ENCODE measurements at places on chromosomes 1 and 21.

DNA sequence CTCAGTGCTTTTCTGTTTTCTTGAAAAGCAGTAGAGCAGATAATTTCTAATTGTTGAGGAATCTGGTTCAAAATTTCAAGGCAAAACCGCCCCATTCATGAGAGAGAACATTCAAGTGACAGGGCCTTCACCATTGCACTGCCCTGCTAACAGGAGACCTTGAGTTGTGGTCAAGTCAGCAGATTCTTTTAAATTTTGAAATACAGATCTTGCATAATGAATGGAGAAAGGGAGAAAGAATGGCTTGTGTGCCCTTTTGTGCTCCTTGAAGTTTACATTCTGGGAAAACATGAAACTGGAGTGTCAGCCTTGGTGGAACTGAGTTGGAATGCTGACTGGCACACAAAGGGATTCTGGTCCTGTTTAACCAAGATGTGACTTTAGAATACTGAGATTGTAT lies 164.5 kb upstream of the UBE2U start:
- no peak for DNase-seq

- DNase-seq: no peak
Observed at GRCh38 chr1:86914601-86914997, at the start of gene HS2ST1. Gene HS2ST1 (plus strand): TSS chr1:86914635.

GRCh38 chr1:97870589-97870988 lies 50.2 kb downstream of the DPYD start:
- no peak for DNase-seq

DNA sequence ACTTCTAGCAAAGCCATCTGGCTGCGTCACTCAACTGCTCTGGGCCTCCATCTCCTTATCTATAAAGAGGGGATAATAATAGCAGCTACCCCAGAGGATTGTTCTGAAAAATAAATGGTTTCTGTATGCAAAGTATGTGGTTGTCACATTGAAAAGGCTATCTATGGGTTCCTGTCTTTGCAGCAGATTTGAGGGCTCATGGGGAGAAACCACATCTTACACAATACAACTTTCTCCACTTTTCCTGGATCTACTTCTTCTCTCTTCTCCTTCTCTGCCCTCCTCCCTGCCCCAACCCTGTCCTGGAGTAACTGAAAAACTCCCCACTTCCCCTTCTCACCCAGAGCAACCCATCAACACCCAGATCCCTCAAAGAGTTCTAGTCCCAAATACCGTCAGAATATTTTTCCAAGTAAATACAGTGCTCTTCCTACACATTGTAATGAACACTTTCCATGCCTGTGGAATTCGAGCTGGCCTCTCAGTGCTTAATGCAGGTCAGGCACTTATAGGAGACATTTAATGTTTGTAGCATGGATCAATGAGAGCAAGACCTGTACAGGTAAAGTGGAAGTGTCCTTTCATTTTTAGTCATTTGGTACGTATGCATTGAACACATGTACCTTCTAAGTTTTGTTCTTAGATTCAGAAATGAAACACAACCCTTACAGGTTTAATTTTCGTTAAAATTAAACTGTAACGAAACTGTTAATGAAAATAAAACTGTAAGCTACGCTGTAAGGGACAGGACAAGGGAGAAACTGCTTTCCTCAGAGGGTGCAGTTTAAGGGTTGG lies 131.9 kb downstream of the AK5 start:
- DNase-seq: no peak

DNA sequence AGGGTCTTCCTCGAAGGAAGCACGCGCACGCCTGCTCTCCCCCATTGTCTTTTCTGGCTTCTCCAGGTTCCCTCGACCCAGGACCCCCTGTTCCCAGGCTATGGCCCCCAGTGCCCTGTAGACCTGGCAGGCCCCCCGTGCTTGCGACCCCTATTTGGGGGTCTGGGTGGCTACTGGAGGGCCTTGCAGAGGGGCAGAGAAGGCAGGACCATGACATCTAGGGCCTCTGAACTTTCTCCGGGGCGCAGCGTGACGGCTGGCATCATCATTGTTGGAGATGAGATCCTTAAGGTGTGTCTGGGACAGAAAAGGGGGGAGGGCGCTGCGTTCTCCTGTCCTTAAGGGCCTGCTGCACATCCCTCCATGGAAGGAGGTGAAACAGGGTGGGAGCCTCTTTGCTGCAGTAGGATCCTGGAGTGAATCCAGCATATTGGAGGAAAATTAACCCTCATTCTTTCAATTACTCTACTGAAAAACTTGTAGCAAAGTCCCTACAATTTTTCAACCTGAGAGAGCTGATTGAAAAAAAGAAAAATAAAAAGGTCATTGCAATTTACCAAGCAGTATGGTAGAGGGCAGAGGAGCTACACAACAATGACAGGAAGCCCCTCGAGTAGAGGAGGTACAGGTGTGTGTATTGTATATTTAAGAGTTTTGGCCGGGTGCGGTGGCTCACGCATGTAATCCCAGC lies 777 bp downstream of the FLAD1 start:
- DNase-seq: no peak

DNA sequence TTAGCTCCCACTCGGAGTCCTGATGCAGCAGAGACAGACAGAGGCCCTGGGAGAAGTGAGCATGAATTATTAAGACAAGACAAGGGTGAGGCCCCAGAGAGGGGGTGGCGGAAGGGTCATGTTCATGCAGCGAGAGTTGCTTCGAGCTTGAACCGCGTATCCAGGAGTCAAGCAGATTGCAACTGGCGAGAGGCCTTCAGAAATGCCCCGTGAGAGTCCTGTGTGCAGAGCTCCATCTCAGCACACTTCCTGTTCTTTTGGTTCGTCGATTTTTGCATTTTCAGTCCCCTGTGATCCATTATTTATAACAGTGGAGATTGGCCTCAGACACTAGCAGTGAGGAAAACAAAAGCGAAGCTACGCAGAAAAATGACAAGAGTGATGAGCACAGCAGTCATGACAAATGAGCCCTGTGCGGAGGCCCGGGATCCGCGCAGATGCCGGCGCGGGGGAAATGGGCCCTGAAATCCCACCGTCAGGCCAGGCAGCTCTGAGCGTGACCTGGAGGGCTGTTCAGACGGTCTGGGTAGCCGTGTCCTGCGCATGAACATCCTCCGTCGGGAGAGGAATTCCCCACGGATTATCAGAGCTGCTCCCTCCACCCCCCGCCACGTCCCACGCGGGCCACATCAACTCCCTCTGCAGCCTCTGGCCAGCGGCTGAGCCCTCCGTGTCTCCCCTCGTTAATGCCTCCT lies 15.0 kb downstream of the PDE9A start:
- no peak for DNase-seq

DNA sequence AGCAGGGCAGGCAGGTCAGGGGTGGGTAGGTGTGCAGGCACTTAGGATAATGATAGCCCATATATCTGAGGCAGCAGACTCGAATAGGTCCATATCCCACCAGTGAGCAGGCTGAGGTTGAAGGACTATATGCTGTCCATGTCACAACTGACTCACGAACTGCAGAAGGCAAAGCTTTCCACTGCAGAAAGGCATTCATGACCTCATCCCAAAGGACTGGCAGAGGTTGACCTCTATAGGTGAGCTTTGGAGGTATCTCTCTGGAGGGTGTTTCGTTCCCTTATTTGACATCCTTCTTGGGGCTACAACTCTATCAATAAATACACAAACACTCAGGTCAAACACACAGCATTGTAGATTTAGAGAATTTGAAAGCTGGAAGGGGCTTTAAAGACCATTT lies 42.8 kb upstream of the MARK1 start:
- DNase-seq: no peak

- no peak for DNase-seq
Observed at GRCh38 chr1:25011943-25012638, 82.0 kb upstream of the RUNX3 start.

Measured in activated CD8-positive, alpha-beta memory T cell treated with anti-CD3 and anti-CD28 coated beads for 1 hour (primary cell).